ENCODE measurements at places on chromosomes 1 and 21.

DNA sequence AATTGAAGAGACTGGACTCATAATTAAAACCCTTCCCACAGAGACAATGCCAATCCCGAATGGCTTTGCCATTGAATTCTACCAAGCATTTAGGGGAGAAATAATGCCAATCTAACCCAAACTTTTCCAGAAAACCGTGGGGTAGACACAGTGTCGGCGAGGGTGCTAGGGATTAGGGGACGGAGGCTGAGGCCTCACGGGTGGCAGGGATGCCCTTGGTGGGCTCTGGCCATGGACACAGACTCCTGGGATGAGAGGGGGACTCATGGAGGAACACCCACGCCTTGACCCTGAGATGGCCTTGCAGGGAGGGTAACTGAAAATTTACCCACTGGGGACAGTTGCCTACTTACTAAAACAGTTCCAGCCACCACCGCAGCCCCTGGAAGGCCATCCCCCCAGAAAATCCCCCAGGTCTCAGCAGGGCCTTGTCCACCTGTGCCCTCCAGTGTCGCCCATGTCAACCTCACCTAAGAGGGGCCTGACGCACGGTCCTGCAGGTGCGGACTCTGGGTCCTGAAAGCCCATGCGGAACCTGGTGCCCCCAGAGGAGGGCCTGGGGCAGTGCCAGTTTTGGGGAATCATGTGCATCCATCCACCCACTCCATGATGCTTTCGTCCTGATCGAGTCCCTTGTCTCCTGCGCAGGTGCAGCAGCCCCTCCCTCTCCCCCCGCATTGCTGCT, 1.9 kb downstream of the KRTAP10-5 start:
- DNase-seq, result no peak

GRCh38 chr1:63797056-63797726, 23.4 kb downstream of the ROR1 start:
- DNase-seq, result no peak

DNA sequence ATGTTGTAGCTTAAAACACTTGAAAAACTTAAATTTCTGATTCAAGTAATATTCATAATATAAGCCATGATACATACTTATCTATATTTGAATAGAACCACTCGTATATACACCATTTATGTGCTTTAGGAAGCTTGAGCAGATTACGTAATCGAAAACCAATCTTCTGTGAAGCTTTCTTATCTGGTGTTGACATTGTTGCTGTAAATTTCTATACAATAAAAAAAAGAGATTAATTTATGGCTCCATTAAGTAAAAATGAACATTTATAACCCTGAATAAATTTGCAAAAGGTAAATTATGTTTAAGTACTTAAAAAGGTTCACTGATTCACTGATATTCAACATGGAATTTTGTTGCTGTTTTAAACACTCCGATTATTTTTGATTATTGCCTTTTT, 21.4 kb downstream of the LIN9 start:
- DNase-seq, result no peak

DNA sequence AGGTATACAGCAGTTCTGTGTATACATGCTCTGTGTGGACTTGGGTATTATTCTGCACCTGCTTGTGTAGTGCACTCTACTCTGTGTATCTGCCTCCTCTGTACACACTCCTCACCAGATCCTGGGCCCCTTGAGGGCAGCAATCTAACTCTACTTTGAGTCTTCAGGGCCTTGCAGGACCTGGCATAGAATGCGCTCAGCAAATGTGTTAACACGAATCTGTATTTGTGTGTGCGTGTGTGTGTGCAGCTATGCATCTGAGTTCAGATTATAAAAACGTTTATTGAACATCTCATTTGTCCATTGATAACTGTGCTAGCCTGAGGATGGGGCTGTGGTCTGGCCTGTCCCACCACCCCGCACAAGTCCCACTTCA, 3.9 kb upstream of the MEF2D start:
- no peak for DNase-seq

- no peak for DNase-seq
These were observed 21.3 kb downstream of the FAM20B start for GRCh38 chr1:179046808-179047635.

DNA sequence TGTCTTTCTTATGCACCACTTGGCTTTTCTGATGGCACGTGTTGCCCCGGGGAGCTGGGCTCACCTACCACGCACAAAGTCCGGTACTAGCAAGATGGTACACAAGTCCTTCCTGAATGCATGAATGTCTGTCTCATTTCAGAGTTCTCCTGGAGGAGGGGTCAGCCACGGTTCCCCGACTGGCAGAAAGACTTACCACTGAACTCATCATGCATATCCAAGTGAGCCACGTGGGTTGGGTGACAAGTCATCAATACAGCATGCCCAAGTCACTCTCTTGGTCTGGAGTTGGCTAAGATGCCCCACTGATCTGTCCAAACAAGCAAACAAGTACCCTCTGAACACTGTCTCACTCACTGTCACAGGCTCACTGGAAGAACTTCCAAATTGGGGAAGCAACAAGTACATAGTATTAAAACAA, 28.6 kb upstream of the MX1 start:
- DNase-seq, result no peak

GRCh38 chr1:99594205-99594604, 51.7 kb upstream of the PALMD start:
- no peak for DNase-seq

GRCh38 chr1:222034790-222035189, 292.9 kb upstream of the DUSP10 start:
- no peak for DNase-seq

DNA sequence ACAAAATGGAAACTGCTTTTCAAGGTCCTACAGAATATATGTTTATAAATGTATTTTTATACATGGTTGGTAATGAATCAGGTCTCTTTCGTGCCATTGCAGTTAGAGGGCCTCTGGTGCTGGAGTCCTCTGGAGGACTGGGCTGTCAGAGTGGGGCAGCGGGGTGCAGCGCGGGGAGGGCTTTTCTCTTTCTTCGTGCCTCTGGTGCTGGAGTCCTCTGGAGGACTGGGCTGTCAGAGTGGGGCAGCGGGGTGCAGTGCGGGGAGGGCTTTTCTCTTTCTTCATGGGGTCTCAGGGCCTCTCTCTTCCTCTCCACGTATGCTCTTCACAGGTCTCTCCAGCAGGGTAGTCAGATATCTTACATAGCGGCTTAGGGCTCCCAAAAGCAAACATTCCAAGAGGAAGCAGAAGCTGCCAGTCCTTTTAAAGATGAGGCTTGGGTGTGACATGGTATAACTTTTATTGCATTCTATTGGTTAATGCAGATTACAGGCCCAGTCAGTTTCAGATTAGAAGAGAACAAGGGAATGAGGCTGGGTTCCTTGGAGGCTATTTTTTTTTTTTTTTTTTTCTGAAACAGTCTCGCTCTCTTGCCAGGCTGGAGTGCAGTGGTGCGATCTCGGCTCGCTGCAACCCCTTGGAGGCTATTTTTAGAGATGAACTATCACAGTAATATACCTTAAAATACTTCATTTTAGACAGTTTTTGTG, 13.1 kb downstream of the SDCCAG8 start:
- DNase-seq, result no peak

DNA sequence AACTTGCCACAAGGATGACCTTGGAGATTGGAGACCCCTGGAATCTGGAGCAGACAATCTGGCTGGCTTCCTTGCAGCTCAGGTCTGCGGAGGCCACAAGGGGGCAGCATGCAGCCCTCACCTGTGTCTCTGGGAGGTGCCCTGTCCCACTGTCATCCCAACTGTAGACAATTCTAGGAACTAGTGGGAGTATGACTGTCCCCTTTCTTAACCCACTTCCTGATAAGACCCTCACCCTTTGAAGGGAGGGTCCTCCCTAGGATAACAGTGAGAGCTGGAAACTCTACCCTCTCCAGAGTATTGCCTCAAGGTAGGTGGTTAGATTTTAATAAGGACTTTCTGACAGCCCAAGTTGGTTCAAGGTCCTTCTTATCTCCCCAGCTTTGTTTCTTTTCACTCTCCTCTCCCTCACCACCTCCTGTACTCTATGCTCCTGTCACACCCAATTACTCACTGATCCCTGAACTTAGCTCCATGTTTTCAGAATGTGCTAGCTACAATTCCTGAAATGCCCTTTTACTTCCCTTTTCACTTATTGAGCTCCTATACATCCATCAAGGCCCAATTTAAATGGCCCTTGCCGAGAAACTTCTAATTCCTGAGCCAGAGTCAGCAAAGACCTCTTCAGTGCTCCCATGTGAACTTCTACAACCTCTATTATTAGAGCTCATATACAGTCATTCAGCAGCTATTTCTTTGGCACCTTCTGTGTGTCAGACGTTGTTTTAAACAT, 9.2 kb upstream of the KCNQ4 start:
- DNase-seq, result peak; percentile 39

- peak; percentile 98 for DNase-seq
These were observed at the start of the genes ARMH1 and TMEM53 for GRCh38 chr1:44674113-44675000. Gene ARMH1, plus strand, starts transcription at chr1:44674714. Its CDS starts 14,984 bp downstream, at chr1:44689698. Gene TMEM53, minus strand, starts transcription at chr1:44674481. Its CDS starts 90 bp downstream, at chr1:44674391.

DNA sequence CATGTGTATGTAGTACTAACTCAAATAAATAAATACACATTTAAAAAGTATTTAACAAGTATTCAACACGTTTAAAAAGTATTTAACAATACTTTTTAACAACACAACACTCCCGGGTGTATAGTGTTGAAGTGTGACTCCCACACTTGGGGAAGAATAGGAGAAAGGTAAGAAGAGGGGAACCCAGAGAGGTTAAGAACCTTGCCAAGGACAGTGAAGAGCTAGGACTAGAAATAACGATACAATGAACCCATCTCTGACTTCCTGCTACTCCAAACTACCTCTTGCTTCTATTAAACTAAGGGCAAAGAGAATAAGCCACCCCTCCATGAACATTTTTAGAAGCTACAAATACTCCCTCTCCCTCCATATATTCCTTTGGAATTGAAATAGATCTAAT, 1.7 kb upstream of the GFI1 start:
- DNase-seq, result no peak

GRCh38 chr1:237794071-237794470, 96.7 kb downstream of the ZP4 start:
- no peak for DNase-seq

- DNase-seq, result no peak
These were observed 33.8 kb downstream of the RSPH1 start for GRCh38 chr21:42461881-42462877.

GRCh38 chr1:40906781-40907400, 44.7 kb upstream of the CITED4 start:
- no peak for DNase-seq

DNA sequence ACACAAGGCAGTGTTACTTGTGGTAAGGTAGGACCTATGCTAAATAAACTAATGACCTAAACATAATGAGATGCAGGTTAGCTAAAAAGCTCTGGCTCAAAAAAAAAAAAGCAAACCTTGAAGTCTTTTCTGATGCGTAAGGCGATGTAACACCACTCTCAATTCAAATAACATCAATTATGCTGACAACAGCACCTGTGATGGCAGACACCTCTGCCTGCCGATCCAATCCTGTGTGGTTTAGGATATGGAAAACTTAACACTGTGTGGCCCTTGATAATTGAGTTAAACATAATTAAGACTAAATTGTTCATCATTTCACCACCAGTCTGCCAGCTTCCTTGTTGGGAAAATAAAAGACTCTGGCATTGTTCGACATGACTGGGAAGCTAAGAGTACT, 9.1 kb downstream of the RPAP2 start:
- no peak for DNase-seq

DNA sequence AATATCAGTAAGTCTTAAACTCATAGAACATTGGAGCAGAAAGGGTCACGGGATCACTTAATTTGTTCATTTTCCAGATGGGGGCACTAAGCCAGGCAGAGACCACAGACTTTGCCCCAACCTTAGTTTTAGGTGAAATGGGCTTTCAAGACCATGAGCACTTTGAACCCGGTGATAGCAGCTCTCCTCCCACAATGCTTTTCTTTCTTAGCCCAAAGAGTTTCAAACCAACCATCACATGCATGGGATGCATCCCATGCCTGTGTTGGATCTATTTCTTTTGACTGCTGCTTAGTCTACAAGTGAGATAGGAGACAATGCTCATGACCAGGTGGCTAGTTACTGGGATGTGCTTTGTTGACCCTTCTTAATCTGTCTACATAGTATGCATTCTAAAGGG, 240.6 kb downstream of the NUF2 start:
- no peak for DNase-seq

- no peak for DNase-seq
These were observed 27.2 kb downstream of the PSMG1 start for GRCh38 chr21:39156024-39156423.

DNA sequence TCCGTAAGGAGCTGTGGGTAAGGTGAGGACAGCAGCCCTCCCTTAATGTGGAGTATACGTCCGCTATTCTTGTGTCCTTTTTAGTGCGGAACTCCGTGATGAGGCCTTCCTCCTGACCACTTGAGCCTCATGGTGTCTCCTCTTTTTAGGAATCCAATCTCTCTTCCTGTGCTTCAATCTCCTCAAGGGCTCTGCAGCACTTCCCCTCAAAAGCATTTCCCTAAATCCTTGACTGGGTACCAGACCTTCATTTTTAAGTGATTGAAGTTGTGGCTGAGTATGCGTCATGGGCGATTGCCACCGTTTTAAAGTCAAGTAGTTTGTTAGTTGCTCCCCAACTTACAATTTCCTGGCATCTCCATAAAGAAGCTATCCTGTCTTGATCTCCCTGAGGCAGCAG, 62.8 kb downstream of the SAMSN1 start:
- DNase-seq, result no peak

GRCh38 chr21:45130324-45130774, 56.0 kb downstream of the ADARB1 start:
- DNase-seq, result no peak

- no peak for DNase-seq
These were observed 455.3 kb upstream of the USP24 start for GRCh38 chr1:55670331-55671082.

GRCh38 chr1:111735321-111735720, 3.9 kb downstream of the INKA2 start:
- DNase-seq, result no peak

DNA sequence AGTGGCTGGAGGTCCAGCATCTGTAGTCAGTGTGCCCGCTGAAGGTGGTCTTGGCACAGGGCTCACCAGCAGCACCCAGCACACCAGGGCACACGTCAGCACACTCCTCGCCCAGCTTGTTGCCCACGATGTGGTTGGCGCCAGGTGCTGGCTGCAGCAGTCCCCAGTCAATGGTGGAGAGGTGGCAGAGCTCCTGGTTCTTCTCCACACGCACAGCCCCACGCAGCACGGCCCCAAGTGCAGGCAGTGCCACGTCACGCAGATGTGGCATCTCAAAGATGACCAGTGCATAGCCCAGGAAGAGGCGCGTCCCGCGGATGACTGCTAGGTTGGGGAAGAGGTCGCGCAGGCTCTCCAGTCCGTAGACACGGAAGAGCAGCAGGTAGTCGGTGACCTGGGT, 5.2 kb downstream of the INSRR start:
- DNase-seq, result no peak

GRCh38 chr1:239682960-239683359, 296.6 kb downstream of the CHRM3 start:
- DNase-seq, result no peak
